ENCODE measurements at places on chromosomes 5 and 9.

GRCh38 chr9:133786371-133786753, 48.2 kb upstream of the SARDH start:
- peak; percentile 66 for DNase-seq

DNA sequence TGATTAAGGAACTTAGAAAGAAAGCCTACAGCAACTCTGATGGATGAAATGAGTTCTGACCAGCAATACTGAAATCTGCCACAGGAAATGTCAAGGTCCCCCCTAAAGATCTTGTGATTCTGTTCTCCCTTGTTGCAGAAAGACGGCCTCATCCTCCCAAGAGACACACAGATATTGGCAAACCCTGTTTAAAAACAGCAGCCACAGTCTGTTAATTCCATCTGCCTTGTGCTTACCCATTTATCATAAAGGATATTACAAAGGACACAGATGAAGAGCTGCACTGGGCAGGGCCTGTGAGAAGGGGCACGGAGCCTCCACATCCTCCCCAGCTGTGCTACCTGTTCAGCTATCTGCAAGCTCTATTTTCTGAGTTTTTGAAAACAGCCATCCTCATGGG, 15.2 kb downstream of the RAPGEF1 start:
- no peak for DNase-seq

DNA sequence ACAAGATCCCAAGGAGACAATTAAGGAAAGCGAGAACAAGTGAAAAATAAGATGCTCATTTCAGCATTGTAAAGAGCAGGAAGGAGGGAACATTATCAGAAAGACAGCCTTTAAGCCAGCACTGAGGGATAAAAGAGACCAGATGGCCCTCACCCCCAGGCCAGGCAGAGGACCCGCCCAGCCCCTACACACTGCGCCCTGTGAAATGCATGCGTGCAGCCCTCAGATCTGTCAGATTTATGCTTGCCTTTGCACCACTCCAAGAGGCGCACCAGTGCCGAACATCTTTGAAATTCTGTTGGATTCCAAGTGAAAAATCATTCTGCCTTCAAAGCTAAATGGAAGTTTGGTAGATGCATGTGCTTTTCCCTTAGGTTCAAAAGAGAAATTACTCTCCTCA, 378.0 kb downstream of the MLLT3 start:
- DNase-seq: no peak

- no peak for DNase-seq
Measured at GRCh38 chr5:62283861-62284260, 22.1 kb upstream of the KIF2A start.

- DNase-seq: no peak
Measured at GRCh38 chr5:76086095-76086494, 2.9 kb downstream of the SV2C start.

DNA sequence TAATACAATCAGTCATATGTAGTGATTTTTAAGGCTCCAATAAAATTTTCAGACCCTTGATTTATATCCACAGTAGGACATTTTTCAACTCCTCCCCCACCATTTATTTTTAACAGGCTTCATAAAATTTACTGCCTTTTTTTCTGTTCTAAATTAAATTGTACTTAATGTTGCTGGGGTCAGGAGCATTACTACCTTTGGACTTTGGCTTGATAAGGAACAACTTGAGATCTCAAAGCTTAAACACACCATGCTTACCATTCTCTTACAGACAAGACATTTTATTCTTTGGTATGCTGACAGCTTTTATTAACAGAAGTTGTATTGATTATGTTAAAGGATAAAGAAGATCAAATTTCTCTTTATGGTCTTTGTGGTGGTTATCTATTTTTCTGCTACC, 30.5 kb downstream of the TRPM3 start:
- DNase-seq: no peak

- no peak for DNase-seq
Measured at GRCh38 chr5:27995867-27996266, 957.5 kb upstream of the CDH9 start.

DNA sequence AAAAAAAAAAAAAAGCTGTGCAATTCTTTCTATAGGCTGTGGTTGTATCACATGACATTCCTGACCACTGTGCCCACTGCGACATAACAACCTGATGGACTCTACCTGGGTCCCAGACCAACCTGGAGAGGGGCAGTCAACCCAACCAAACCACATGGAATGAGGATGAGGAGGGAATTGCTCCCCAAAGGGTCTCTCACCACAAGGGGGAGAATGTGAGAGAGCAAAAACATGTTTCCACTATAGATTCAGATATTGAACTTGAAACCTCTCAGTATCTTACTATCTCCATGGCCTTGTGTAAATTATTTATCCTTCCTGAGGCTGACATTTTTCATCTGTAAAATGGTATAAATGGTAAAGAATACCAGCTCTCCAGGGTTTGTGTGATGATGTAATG, 66.9 kb upstream of the SV2C start:
- DNase-seq: no peak

DNA sequence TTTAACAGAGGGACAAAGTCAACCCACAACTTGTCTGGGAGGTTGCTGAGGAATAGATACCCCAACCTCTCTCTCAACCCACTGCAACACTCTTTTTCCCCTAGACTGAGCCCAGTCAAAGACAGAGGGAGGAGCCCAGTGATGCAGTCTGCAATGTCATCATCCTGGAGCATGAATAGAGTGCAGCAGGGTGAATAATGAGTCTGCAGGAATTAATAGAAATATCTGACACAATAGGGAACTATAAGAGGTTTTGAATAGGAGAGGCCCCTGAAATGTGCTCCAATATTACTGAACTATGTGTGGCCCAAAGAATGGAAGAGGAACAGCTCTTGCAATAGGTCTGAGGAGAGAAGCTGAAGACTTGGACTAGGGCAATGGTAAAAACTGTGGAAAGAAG, 59.1 kb downstream of the PDCD1LG2 start:
- DNase-seq: peak; percentile 68

DNA sequence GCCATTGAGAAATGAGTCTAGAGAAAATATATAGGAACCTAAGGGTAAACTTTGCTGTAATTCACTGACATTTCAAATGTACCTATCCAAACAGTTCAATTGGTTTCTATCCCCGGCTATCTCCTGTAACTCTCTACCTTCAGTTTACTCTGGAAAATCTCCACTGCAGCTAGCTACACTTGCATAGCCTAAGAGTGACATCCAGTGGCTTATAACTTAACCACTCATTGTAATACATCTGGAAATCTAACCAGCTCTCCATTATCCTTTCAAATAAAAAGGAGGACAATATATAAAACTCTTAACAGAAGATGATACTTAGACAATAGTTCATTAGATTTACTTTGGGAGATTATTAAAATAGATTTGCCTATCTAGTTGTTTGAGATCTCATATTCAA, 35.3 kb upstream of the SPDL1 start:
- DNase-seq: peak; percentile 42

GRCh38 chr5:111447099-111447498, 65.2 kb downstream of the STARD4 start:
- DNase-seq: no peak

DNA sequence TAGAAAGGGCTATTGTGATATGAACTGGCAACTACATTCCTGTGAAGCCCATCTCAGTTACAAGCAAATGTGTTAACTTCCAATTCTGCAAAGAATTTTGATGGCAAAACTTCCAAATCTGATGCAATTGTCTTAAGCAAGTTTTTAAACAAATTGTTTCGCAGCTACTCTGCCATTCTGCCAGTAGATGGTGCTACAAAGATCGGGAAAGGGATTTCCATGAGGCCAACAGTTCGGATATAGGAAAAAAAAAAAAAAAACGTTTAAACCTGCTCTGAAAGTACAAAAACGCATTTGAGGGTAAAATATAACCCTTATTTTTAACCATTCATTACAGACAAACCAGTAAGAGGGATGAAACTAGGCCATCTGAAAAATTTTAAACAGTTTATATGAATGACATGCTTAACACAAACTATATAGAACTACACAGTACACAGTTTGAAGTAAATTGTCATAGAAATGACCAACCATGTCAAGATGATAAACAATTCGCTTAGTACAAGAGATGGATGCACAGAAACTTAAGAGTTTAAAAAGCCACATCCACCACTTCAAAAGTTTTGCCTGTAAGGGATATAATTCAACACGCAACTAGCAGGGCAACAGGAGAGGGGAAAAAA, 2.2 kb downstream of the HNRNPA0 start:
- DNase-seq: peak; percentile 66

DNA sequence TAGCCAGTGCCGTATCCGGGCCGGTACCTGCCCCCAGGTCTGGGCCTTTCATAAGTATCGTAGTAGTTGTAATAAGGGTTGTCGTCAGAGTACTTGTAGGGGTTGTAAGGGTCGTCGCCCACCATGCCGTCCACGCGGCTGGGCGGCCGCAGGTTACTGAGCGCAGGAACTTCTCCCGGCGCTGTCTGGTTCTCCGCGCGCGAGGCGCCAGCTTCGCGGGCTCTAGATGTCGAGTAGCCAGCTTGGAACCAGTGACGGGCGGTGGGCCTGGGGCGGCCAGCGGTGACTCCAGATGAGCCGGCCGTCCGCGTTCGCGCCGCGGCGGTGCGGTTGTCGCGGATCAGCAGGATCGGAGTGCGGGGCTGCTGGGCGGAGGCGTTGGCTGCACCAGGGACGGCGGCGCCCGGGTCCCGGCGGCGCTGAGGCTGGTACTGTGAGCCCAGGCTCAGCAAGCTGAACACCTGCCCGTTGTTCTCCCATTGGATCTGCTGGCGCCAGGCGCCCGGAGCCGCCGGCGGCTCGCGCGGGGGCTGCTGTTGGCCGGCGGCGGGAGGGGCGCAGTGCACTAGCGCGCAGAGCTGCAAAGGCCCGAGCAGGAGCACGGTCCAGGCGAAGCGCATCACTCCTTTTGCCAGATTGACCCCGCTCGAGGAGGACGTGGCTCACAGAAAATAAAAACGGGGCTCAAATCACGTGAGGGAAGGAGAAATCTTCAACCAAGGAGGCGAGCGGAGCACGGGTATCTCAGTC, 518 bp downstream of the LOX start:
- peak; percentile 12 for DNase-seq

GRCh38 chr5:73030531-73030930, 74.7 kb downstream of the FCHO2 start:
- no peak for DNase-seq

DNA sequence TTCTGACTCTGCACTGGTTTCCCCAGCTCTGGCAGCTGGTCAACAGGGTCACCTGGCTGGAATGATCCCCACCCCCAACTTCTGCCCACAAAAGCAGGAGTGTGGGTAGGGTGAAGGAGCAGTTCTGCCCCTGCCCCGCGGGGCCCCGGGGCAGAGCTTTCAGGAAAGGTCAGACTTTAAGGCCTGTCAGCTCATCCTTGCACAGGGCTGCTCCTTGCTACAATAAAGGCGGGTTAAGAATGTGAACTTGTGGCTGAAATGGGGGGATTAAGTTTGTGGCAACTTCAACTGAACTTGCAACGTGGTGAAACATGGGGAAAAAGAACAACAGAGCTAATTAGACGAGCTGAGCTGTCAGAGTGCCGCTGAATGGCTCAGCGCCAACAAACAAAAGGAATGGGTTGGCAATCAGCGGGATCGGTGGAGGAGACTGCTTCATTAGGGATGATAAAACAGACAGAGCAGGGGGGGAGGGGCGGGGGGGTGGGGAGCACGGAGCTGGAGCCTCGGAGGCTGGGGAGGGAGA, 50.8 kb downstream of the CRB2 start:
- DNase-seq: no peak

- DNase-seq: peak; percentile 73
Measured at GRCh38 chr9:121059998-121060636, 10.0 kb upstream of the C5 start.

GRCh38 chr5:110476164-110476563, 250.3 kb downstream of the TMEM232 start:
- DNase-seq: no peak

DNA sequence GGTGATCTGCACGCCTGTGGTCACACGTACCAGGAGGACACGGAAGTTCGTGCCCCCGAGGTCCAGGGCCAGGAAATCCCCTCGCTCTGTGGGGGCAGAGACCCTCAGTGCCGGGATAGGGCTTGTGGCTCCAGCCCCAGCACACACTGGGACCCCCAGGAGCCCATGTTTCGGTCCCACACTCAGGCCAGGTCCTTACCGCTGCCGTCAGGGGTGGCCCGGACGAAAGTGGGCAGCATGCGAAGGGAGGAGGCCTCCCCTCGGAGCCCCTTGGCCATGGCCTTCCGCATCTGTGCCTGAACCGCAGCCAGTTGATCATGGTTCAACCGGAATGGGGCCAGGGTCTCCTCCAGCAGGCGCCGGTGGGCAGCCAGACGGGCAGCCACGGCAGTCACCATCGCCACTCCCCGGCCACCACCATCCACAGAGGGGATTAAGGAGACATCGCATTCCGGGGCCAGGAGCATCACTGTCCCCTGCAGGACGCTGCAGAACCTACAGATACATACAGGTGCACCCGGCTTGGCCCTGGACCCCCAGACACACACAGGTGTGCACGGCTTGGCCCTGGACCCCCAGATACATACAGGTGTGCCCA, 11.8 kb downstream of the HK3 start:
- no peak for DNase-seq

GRCh38 chr9:34991607-34992375, 2.2 kb downstream of the DNAJB5 start:
- no peak for DNase-seq

DNA sequence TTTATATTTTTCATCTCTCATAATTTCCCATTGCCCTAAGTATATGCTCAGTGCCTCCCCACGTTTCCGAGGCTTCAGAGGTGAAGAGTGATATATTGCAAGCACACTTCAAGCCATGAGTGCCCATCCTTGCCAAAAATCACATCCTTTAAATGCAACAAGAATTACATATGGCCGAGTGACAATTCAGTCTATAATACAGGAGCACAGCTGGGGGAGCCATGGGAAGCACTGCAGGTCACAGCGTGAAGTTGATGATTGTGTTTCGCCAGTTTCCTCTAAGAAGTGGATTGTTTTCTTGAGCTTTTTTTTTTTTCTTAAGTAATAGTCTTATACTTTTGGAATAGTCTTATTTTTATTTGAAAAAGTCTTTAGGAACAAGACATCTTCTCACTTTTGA, 61.1 kb downstream of the MTRR start:
- DNase-seq: no peak

DNA sequence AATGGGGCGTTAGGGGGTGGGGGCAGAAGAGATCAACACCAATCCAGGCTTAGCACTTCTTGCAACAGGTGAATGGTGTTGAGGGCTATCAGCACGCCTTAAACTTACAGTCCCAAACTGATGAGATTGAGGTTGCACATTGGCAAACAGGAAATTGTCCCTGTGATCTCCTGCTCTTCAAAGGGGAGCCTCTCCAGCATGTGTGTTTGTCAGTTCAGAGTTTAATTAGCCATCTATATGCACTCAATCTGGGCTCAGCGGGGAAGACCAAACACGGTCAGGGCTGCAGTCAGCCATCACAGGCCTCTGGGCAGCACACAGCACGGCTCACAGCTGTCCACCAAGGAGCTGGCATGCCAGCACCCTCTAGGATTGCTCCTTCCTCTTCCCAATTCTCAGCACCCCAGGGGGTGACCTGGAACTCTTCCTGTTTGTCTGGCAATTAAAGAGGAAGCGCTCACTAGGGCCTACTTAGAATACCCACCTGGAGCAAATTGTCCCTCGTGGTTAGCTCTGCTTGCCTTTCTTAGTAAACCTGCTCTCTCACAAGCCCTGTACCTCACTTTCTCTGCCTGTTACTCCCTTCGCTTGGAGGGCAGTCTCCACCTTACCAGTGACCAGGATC, 217.4 kb downstream of the SLIT3 start:
- DNase-seq: no peak

GRCh38 chr5:149041242-149041641, 21.6 kb downstream of the SH3TC2 start:
- DNase-seq: no peak

- no peak for DNase-seq
Measured at GRCh38 chr5:136886608-136887007, 521.3 kb upstream of the TRPC7 start.
